ENCODE measurements at places on chromosomes 2 and 18. TPM values are rescaled to one million over a fixed set of nuclear protein-coding genes. Genes with fewer than 3 reads are reported as not detected.

- no peak for DNase-seq
Measured at GRCh38 chr18:77012806-77013541, 119.6 kb downstream of the MBP start.

DNA sequence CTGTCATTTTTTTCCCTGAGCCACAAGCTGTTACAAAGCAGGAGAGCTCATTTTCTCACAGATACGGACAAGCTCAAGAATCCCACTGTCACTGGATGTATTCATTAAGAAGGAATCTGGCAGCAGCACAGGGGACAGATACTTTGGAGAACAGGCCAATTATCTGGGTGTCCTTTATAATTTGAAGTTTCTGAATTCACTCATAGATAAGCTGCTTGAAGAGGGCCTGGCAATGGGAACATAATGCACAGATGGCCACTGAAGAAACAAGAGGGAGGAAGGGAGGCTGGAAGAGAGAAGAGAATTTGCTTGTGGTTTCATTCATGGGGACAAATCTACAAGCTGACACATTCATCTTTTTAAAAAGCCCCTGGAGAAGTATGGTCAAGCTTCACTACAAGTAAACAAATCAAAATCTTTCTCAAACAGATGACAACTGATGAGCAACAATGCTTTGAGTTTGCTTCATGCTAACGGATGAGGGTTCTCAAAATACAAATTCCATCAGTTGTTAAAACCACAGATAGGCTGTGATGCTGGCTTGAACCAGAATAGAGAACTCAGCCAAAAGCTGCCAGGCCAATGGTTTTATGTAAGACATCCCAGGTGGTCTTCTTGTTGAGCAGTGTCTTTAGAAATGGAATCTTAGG lies 11.9 kb downstream of the BCL2 start:
- DNase-seq = peak; percentile 28

DNA sequence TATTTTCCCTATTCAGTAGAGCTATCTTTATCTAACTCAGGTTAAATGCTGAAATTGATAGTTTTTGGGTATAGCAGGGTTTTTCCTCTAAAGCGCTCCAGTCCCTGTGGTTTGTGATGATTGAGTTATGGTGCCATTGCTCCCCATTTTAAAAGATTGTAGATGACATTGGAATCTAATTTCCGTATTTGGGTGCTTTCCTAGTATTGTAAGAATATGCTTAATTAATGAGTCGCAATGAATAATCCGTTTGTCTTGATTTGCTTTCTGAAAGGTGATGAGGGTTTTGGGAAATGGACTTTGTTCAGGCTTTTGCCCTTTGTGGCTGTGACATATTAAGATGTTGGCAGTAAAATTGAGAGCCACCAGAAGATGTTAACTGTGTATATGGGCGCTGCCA lies 3.9 kb downstream of the RPS7 start:
- no peak for DNase-seq

- no peak for DNase-seq
Measured at GRCh38 chr18:26642440-26643348, 94.3 kb upstream of the KCTD1 start.

DNA sequence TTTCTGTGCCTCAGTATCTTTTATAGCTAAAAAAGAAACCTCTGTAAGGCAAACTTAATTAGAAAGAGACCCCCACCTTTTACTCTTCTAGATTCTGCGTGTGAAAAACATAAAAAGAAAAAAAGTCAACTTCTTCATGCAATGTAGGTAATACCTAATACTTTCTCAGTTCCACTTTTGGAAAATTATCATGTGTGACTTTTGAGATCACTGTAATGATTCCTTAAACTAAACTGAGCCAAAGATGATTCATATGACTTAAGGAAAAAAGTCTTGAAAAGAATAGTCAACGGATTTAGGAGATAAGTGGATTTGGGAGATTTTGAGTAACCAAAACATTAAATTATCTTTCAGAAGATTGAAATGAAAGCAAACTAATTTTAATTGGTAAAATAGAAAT lies 48.9 kb downstream of the PLEKHA3 start:
- DNase-seq = no peak

- DNase-seq = no peak
Measured at GRCh38 chr2:204249437-204249836, 295.8 kb upstream of the PARD3B start.

Gene ZNF385B
- 0.99 TPM for total RNA-seq

Gene CXCR2
- 2.0 TPM for total RNA-seq

Gene ARHGAP25
- total RNA-seq = 4.4 TPM

Gene ERFE
- total RNA-seq = not detected

Gene HOXD4
- 0.41 TPM for total RNA-seq

Gene HYCC2
- 13.2 TPM for total RNA-seq
